Tibial nerve (tissue), 4 donors: ENCODE measurements at places on chromosomes 5 and 9.

GRCh38 chr9:89791754-89792153, 186.9 kb downstream of the GADD45G start:
- no peak overlapping the region for H3K4me3 ChIP-seq
- DNase-seq: no peak
- H3K4me1 ChIP-seq: no peaks in the 10 kb centered on the region
- H3K27me3 ChIP-seq: no peaks in the 10 kb centered on the region
- H3K27ac ChIP-seq: no peak overlapping the region

GRCh38 chr9:133162861-133163503, 732 bp downstream of the GBGT1 start:
- H3K36me3 ChIP-seq: no peaks in the 10 kb centered on the region
- H3K27me3 ChIP-seq: no peaks in the 10 kb centered on the region
- no peak for DNase-seq
- no peaks in the 10 kb centered on the region for H3K4me1 ChIP-seq
- H3K27ac ChIP-seq: peak overlapping the region; percentile 79
- H3K4me3 ChIP-seq: peak overlapping the region; percentile 81

- peak overlapping the region; percentile 77 for H3K4me3 ChIP-seq
- peak overlapping the region; percentile 99 for H3K27ac ChIP-seq
These were observed 1.6 kb downstream of the RAD23B start for GRCh38 chr9:107284636-107285035.

DNA sequence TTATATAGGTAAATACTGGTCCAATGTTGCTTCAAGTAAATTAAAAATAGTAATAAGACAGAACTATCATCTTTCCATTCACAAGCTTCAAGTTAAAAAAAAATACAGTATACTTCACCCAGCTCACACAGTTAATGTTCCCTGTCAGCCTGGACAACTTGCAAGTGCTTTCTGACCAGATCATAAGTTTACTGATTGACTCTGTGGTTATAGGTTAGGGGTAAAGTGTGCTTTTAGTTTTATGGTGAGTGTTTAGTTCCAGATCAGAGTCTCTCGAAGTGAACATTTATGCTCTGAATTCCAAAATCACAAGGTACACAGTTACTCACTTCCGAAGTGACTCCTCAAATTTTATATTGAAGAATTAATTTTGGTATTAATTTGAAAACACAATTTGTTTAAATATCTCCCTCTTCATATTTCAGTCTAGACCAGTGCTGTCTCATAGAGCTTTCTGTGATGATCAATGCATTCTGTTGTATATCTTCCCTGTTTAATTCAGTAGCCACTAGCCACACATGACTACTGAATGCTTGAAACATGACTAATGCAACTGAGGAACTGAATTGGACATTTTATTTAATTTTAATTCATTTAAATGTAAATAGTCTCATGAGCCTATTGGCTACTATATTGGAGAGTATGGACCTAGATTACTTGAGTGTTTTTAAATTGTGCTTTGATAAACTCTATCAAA, 90.7 kb downstream of the MEF2C start:
- no peaks in the 10 kb centered on the region for H3K4me1 ChIP-seq
- no peak overlapping the region for H3K27ac ChIP-seq
- no peak overlapping the region for H3K4me3 ChIP-seq
- H3K36me3 ChIP-seq: no peaks in the 10 kb centered on the region
- H3K27me3 ChIP-seq: no peaks in the 10 kb centered on the region

GRCh38 chr5:170570476-170570875, 66.7 kb downstream of the KCNIP1 start:
- no peaks in the 10 kb centered on the region for H3K27me3 ChIP-seq
- H3K4me3 ChIP-seq: no peak overlapping the region
- no peaks in the 10 kb centered on the region for H3K4me1 ChIP-seq

DNA sequence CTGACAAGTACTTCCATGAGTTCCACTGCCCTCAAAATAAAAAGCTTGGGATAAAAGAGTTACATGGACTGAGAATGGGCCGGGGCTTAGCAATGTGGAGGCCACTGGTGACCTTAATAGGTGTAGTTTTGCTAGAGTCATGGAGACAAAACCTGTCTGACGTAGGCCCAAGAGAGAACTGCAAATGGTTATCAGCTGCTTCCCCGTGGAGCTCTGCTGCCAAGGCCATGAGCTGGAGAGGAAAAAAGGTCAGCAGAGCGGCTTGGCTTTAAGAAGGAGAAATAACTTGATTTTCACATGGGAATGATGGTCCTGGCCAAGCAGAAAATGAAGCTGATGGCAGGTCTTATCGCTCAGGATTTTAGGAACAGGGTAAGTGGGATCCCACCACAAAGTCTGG, 3.7 kb upstream of the SURF6 start:
- H3K27me3 ChIP-seq: no peaks in the 10 kb centered on the region
- H3K27ac ChIP-seq: no peak overlapping the region
- DNase-seq: no peak
- H3K4me3 ChIP-seq: no peak overlapping the region
- peaks cover 61% of the 10 kb centered on the region for H3K36me3 ChIP-seq
- no peaks in the 10 kb centered on the region for H3K4me1 ChIP-seq

DNA sequence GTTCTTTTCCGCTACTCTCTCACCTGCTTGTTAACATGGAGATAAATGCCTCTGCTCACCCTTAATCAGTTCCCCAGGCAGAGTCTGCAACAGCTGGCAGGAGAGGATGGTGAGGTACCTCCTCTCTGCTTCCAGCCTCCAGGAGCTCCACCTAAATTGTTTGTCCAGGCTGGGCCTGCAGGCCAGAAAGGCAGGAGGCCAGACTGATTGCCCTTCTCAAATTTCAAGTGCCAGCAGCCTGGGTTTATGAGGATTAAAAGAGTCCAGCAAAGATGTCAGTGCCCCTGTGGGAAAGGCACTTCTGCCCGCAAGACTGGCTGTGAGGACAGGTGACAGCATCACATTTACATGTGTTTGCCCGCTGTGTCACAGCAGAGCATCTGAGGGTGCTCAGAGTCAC, 19.8 kb downstream of the CORO2A start:
- no peak overlapping the region for H3K4me3 ChIP-seq
- peaks cover 10% of the 10 kb centered on the region for H3K4me1 ChIP-seq
- H3K27ac ChIP-seq: no peak overlapping the region
- DNase-seq: no peak
- no peaks in the 10 kb centered on the region for H3K27me3 ChIP-seq

GRCh38 chr5:151578326-151579025, 12.7 kb downstream of the FAT2 start:
- H3K4me3 ChIP-seq: no peak overlapping the region
- DNase-seq: no peak
- no peaks in the 10 kb centered on the region for H3K4me1 ChIP-seq
- H3K36me3 ChIP-seq: no peaks in the 10 kb centered on the region
- H3K27me3 ChIP-seq: no peaks in the 10 kb centered on the region

GRCh38 chr9:90288275-90288639, 354.4 kb downstream of the DIRAS2 start:
- H3K27ac ChIP-seq: no peak overlapping the region
- no peaks in the 10 kb centered on the region for H3K36me3 ChIP-seq
- no peak for DNase-seq
- no peak overlapping the region for H3K4me3 ChIP-seq
- H3K27me3 ChIP-seq: no peaks in the 10 kb centered on the region

DNA sequence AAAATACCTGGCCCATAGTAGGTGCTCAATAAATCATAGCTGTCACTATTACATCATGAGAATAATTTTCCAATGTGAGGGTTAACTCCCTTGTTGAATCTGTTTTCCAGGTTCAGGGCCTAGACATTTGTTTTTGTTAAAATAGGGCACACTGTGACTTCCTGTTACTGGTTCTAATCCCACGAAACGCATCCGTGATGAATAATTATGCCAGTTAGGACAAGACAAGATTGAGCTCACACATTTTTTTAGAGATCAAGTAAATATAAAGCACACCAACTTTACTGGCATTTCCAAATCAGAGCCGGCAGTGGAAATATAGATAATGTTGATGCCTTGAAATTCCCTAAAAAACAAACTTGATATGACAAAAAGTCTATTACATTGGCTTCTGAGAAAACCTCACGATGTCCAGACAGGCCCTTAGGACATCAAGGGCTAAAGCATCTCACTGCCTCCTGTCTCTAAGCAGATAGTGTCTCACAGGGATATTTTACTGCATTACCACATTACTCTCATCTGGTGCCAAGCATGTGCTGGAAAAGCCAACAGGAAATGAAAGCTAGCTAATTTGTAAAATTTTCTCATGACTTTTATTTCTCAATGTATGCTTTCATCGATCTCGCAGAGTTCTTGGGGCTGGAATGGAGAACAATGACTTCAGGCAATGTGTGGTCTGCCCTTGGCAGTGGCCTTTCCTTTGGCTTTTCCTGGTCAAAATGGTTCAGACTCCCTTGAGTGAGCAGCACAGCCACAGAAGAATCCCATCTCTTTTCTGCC, 414.3 kb upstream of the PAPPA start:
- no peak for DNase-seq
- no peaks in the 10 kb centered on the region for H3K36me3 ChIP-seq
- no peak overlapping the region for H3K27ac ChIP-seq

DNA sequence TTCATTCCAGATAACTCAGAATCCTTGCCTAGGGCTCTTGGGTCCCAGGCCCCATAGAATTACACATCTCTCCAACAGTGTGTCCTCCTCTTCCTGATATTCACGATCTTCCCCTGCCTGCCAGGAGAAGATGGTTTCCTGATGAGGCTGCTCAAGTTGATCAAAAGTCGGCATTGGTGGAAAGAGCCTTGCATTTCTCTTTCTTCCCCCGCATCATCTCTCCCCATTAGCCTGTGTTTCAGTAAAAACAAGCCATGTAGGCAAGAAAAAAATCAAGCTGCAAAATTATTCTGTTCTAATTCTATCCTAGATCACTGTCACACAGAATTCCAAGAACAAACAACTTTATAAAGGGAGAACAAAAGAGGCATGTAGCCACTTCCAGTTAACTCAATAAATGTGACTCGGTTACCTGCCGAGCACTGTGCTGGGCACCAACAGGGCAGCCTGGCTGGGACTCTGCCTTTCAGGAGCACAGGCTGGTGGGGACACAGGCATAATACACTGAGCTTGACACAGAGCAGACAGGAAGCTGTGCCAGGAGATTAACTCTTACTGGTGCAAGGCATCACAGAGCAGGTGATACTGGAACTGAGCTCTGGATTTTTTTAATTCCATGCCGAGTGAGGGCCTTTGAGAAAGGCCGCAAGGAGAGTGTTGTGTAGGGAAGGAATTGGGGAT, 25.6 kb downstream of the TMOD1 start:
- H3K27ac ChIP-seq: no peak overlapping the region
- DNase-seq: no peak
- H3K4me3 ChIP-seq: no peak overlapping the region
- H3K4me1 ChIP-seq: no peaks in the 10 kb centered on the region

GRCh38 chr9:120538339-120538738, 41.6 kb downstream of the CDK5RAP2 start:
- H3K27ac ChIP-seq: no peak overlapping the region
- no peak for DNase-seq
- peaks cover 5% of the 10 kb centered on the region for H3K4me1 ChIP-seq
- H3K36me3 ChIP-seq: peaks cover 12% of the 10 kb centered on the region
- H3K27me3 ChIP-seq: no peaks in the 10 kb centered on the region
- no peak overlapping the region for H3K4me3 ChIP-seq

DNA sequence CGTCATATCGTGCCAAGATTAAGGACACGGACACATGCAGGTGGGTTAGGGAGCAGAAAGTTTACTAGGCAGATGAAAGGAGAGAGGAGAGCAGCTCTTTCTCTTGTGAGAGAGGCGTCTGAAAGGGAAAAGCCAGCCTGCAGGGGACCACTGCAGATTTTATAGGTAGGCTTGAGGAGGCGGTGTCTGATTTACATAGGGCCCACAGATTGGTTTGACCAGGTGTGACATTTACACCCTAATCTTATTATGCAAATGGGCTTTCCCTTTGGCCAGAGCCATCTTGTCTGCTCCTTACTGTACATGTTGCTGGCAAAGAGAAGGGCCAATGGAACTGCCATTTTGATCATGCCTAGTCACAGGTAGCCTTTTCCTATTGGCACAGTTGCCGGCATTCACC, 137.2 kb upstream of the TAF11L2 start:
- no peaks in the 10 kb centered on the region for H3K27me3 ChIP-seq
- H3K36me3 ChIP-seq: no peaks in the 10 kb centered on the region
- no peak for DNase-seq
- H3K4me3 ChIP-seq: no peak overlapping the region
- H3K4me1 ChIP-seq: no peaks in the 10 kb centered on the region

- H3K36me3 ChIP-seq: no peaks in the 10 kb centered on the region
- H3K4me3 ChIP-seq: no peak overlapping the region
- no peaks in the 10 kb centered on the region for H3K27me3 ChIP-seq
- no peak overlapping the region for H3K27ac ChIP-seq
These were observed 3.9 kb downstream of the TYRP1 start for GRCh38 chr9:12696931-12697622.

GRCh38 chr9:121105531-121105930, 30.8 kb downstream of the CNTRL start:
- H3K27ac ChIP-seq: no peak overlapping the region
- no peak for DNase-seq
- no peak overlapping the region for H3K4me3 ChIP-seq
- no peaks in the 10 kb centered on the region for H3K27me3 ChIP-seq

- H3K4me1 ChIP-seq: peaks cover 58% of the 10 kb centered on the region
- H3K4me3 ChIP-seq: no peak overlapping the region
- no peaks in the 10 kb centered on the region for H3K36me3 ChIP-seq
These were observed 9.9 kb upstream of the ANGPTL2 start for GRCh38 chr9:127132375-127132774.

- DNase-seq: no peak
- H3K4me1 ChIP-seq: no peaks in the 10 kb centered on the region
- no peak overlapping the region for H3K4me3 ChIP-seq
These were observed 90.6 kb upstream of the CXCL14 start for GRCh38 chr5:135669416-135669815.

GRCh38 chr9:98809311-98810101, 2.0 kb downstream of the GALNT12 start:
- no peaks in the 10 kb centered on the region for H3K27me3 ChIP-seq
- H3K36me3 ChIP-seq: no peaks in the 10 kb centered on the region
- no peak overlapping the region for H3K4me3 ChIP-seq
- no peaks in the 10 kb centered on the region for H3K4me1 ChIP-seq
- DNase-seq: no peak
